Keratinocyte (primary cell): ENCODE measurements at places on chromosomes 12 and 14.

- DNase-seq, result peak; percentile 90
Observed at GRCh38 chr12:52415870-52416750, 10.0 kb upstream of the KRT82 start.

- DNase-seq, result no peak
Observed at GRCh38 chr12:58069268-58069963, 128.0 kb downstream of the ATP23 start.

DNA sequence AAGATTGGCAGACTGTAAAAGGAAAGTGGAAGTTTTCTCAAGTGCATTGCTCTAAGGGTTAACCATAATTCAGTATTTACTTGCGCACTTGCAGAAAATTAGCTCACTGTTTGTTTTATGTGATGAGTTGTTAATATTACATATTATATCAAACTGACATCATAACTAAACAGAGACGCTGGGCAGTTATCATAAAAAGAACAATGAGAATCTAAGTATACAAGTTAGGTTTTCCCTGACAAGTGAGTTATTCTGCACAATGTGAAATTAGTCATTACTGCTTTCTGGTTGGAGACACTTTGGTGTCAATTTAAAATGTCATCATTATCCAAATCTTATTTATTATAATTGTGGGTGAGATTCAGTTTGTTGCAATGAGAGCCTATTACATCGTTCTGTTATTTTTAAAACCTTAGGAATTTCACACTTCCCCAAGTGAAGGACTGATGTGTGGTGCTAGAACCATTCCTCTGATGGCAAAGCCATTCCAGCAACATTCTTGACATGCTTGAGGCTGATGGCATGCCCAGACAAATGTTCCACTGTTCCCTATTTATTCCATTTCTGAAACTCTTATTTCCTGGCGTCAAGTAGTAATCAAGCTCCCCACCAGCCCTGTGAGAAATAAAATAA lies 90.1 kb upstream of the FLRT2 start:
- peak; percentile 71 for DNase-seq

- no peak for DNase-seq
Observed at GRCh38 chr12:112543751-112544150, 125.0 kb downstream of the PTPN11 start.

GRCh38 chr14:104697892-104698583 lies 8.6 kb downstream of the INF2 start:
- no peak for DNase-seq

DNA sequence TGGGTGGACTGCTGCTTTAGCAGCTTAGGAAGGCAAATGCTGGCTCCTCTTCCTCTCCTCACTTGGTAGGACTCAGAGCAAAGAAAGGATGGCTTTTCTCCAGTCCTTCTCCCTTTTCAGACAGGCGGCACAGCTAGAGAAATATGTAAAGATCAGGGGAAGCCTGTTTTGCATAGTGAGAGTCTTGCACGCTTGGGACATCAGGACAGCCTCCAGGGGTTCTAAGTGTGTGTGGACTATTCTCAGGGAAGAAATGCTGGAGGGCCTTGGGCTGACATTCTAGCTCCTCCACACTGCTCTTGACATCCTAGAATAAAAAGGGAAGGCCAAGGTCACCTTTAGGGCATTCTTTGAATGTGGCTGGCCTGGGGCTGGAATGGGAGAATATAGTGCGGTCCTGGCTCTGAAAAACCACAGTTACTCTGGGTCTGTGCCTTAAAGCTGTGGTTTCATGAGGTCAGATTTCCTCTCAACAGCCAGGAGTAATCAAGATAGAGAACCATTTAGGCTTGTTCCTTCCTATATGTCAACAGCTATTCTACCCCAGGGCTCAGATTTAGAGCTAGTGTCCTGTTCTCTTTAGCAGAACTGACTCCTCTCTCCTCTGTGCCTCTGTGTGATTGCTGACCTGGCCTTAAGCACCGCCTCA lies 24.3 kb downstream of the CMA1 start:
- no peak for DNase-seq

DNA sequence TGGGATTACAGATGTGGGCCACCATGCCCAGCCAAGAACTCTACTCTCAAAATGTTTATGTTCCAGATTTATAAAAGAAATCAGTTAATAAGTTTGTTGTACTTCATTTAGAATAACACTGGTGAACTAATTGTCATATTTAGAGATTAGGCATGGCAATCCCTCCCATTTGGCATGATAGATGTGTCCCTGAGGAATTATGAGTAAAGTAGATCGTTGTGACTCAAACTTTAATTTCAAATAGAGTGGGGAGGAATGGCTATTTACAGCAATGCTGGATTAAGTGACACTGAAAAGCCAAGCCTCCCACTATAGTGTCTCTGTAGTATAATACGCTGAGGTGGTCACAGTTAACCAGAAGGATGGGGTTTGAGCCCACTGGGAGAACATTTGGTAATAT lies 39.3 kb upstream of the RTRAF start:
- DNase-seq, result no peak

DNA sequence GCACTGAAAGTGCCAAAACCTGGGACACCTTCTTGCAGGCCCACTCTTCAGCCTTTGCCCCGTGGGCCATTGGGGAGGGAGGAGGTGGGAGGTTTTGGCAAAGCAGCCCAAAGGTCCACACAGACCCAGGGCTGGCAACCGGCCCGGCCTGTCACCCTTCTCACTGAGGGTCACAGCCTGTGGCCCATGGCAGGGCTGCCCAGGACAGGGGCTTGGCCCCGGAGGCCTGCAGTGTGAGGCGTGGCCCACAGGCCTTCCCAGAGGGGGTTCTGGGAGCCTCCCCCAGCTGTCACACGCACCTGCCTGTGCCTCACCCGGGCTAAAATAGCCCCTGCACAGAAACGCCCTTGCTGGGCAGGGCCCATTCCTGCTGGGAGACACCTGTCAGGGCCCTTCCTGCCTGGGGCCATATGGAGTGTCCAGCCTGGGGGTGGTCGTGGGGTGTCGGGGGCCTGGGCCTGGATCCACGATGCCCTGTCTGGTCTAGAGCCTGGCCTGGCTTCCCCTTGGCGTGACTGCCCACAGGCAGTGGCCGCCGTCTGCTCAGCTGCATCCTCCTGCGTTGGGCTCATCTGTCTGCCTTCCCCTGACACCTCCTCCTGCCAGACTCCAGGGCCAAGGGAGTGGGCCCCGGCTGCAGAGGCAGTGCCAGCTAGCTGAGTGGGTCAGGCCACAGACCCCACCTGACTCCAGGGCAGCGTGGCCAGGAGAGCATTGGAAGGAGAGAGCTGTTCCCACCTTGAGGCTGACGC lies 19.2 kb downstream of the PACS2 start:
- no peak for DNase-seq

GRCh38 chr14:88792473-88793258 lies at the start of gene EML5:
TSS of gene EML5 (minus strand) at chr14:88792953. CDS start at chr14:88792503, 450 bp downstream.
- no peak for DNase-seq

DNA sequence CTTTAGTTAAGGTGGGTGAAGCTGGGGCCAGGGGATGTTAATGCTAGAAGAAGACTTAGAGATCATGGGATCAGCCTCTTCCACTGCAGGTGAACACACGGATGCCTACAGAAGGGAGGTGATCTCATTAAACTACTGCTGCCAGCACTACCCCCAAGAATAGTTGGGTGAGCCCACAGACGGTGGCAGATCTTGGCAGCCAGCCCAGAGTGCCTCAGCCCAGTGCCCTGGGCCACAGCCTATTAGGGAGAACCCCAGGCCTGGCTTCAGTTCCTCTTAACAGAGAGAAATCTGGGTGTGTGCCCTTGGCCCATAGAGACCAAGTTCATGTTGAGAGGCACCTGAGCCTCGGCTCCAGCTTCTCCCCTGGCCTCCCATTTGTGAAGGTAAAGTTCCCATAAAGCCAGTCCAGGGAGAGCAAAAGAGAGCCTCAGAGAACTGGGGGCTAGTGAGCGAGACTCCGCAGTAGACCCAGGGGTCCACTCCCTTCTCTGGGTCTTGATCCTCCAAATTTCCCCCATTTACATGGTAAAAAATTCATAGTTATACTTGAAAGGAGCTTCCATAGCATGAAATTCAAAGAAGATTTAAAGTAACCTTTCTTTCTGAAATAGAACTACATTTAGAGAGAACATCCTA lies 125.0 kb upstream of the CCND2 start:
- DNase-seq, result no peak

DNA sequence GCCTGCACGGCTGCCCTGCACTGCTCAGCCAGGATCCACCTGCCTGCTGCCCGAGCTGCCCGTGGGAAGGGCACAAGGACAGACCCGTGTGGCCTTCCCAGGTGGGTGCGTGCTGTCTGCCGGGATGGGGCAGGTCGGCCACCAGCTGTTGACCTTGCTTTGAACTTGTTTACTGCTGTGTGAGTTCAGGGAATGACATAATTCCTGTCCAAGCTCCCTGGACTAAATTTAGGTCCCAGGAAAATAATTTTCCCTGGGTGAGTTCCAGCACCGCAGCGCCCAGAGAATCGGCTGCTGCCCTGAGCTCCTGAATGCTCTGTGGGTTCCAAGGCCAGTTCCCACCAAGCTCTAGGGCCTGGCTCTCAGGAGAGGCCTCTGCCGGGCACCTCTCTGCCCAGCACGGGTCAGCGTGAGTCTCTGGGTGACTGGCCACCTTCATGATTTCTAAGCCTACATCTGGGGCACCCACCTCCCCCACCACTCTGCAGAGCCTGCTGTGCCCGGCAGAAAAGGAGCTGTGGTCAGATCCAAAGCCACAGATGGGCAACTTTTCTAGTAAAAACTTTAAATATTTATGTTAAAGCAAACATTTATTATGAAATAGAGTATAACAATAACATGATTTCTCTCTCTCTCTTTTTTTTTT lies 27.2 kb upstream of the MLXIP start:
- no peak for DNase-seq

DNA sequence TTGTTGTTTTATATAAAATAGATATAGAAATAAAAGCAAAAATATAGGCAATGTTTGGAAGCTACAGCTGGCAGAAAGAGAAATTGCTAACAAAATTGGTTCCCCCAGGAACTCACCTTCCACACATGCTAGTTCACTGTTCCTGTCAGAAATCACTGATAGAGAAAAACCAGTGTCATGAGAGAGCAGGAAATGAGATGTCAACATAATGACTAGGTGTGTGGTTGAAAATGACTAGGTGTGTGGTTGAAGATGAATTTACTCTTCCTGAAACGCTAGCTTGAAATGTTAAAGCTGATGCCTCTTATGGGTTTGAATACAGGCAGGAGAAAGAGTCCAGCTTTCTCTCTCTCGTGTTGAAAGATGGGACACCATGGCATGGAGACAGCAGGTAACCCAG lies 216.3 kb downstream of the C12orf42 start:
- no peak for DNase-seq

DNA sequence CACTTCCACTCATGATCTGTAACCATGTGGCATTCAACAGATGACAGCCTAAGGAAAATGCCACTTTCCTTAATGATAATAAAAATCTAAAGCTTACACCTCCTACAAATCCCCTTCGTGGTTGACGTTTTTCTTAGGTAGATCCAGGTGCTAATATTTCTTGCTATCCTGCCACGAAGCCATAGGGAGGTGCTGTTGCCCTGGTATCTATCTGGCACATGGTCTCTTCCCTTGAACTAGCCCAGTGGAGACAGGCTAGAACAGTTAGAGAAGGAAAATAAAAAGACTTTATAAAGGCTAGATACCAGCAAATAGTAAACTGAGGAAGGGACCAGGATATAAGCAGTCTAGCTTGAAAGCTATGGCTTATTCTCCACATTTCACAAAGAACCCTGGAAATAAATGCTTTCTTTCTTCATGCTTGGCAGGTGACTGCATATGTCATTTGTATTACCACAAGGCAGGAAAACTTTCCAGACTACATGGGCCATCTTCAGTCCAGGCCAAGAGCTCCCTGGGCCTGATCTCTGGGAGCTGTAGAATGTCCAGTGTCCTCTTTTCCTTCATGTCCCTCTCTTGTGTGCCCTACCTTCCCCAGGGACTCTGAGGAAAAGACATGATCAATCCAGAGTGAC lies 15.3 kb downstream of the SPIC start:
- no peak for DNase-seq

DNA sequence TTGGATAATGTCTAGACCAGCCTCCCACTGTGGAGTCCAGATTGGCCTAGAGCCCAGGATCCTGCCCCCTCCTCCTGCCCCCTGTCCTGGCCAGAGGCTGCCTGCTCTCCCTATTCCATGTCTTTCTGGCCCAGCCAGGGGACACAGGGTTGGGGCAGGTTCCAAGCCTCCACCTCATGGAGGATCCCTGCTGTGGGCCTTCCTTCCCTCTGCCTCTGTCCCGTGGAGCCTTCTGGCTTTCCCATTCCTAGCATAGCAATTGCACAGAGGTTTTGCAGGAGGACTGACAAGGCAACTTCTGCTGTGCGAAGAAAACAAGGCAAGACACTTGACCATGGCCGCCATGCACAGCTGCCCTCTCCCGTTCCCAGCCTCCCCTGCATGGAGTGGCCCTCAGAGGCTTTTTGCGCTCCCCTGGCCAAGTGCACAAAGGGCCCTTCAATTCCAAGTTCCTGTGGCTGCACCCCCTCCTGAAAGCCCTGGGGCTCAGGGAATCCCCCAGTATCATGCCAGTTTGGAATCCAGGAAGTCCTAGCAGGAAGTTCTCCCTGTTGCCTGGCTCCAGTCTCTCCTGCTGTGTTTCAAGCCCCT lies 42.1 kb downstream of the KRT80 start:
- no peak for DNase-seq

- DNase-seq, result peak; percentile 77
Observed at GRCh38 chr14:98494582-98494981, 777.4 kb downstream of the BCL11B start.

DNA sequence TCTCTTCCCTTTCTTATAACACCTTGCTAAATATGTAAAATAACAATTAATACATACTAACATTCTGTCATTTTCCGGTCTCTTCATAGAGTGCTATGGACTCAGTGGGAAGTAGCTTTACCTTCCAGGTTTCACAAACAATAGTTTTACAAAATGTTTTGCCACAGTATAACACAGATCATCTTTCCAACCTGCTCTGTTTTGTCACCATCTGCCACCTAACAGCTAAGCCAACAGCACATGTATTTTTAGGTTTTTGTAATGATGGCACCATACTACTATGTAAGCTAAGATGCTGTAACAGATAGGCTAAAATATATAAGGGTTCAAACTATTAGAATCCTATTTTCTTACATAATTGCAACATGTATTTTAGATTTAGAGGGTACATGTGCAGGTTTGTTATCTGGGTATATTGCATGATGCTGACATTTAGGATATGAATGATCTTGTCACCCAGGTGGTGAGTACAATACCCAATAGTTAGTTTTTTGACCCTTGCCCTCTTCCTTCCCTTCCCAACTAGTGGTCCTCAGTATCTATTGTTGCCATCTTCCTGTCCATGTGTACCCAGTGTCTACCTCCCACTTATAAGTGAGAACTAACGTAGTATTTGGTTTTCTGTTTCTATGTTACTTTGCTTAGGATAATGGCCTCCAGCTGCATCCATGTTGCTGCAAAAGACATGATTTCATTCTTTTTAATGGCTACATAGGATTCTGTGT lies 8.7 kb downstream of the RHOJ start:
- DNase-seq, result no peak

DNA sequence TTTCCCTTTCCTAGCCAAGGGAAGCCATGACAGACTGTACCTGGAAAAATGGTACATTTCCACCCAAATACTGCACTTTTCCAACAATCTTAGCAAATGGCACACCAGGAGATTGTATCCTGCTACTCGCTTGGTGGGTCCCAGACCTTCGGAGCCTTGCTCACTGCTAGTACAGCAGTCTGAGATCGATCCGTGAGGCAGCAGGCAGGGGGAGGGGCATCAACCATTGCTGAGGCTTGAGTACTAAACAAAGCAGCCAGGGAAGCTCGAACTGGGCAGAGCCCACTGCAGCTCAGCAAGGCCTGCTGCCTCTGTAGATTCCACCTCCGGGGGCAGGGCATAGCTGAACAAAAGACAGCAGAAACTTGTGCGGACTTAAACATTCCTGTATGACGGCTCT lies 218.8 kb downstream of the LRIG3 start:
- no peak for DNase-seq
